GM23338 (cell line): ENCODE measurements at places on chromosomes 16 and 17.

- no peak overlapping the region for H3K4me3 ChIP-seq
- no peaks in the 10 kb centered on the region for H3K36me3 ChIP-seq
- H3K27ac ChIP-seq = no peak overlapping the region
- H3K27me3 ChIP-seq = no peaks in the 10 kb centered on the region
Measured at GRCh38 chr17:40554646-40555295, 10.5 kb downstream of the CCR7 start.

DNA sequence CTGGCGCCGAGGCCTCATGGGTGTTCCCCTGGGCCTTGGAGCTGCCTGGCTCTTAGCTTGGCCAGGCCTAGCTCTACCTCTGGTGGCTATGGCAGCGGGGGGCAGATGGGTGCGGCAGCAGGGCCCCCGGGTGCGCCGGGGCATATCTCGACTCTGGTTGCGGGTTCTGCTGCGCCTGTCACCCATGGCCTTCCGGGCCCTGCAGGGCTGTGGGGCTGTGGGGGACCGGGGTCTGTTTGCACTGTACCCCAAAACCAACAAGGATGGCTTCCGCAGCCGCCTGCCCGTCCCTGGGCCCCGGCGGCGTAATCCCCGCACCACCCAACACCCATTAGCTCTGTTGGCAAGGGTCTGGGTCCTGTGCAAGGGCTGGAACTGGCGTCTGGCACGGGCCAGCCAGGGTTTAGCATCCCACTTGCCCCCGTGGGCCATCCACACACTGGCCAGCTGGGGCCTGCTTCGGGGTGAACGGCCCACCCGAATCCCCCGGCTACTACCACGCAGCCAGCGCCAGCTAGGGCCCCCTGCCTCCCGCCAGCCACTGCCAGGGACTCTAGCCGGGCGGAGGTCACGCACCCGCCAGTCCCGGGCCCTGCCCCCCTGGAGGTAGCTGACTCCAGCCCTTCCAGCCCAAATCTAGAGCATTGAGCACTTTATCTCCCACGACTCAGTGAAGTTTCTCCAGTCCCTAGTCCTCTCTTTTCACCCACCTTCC is 7.9 kb downstream of the HIRIP3 start:
- H3K4me3 ChIP-seq = no peak overlapping the region
- no peak for DNase-seq
- H3K27me3 ChIP-seq = no peaks in the 10 kb centered on the region
- no peaks in the 10 kb centered on the region for H3K4me1 ChIP-seq
- peaks cover 12% of the 10 kb centered on the region for H3K36me3 ChIP-seq
- no peak overlapping the region for H3K27ac ChIP-seq

DNA sequence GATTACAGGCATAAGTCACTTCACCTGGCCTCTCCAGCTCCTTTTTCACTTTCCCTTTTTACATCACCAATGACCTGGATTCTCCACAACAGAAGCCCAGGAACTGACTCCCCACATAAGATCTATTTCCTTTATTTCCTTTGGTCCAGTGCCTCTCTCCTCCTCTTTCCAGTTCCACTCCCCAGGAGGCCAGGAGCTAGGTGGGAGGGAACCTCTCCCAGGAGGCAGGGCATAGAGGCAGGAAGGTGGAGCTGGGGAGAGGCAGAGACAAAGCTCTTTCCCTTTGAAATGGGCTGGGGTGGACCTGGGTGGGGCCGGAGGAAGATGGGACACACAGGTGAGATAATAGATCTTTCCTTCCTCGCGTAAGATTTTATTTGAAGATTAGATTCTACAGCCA is 318.3 kb upstream of the TNRC6C start:
- H3K27ac ChIP-seq = no peak overlapping the region
- peaks cover 14% of the 10 kb centered on the region; the same call in 1 of the 2 replicates for H3K4me1 ChIP-seq

GRCh38 chr17:4534515-4534914 is 20.7 kb downstream of the MYBBP1A start:
- no peak overlapping the region for H3K4me3 ChIP-seq
- no peak for DNase-seq
- H3K4me1 ChIP-seq = peaks cover 7% of the 10 kb centered on the region; the same call in 1 of the 2 replicates
- H3K27ac ChIP-seq = no peak overlapping the region
- H3K27me3 ChIP-seq = peaks cover 26% of the 10 kb centered on the region

DNA sequence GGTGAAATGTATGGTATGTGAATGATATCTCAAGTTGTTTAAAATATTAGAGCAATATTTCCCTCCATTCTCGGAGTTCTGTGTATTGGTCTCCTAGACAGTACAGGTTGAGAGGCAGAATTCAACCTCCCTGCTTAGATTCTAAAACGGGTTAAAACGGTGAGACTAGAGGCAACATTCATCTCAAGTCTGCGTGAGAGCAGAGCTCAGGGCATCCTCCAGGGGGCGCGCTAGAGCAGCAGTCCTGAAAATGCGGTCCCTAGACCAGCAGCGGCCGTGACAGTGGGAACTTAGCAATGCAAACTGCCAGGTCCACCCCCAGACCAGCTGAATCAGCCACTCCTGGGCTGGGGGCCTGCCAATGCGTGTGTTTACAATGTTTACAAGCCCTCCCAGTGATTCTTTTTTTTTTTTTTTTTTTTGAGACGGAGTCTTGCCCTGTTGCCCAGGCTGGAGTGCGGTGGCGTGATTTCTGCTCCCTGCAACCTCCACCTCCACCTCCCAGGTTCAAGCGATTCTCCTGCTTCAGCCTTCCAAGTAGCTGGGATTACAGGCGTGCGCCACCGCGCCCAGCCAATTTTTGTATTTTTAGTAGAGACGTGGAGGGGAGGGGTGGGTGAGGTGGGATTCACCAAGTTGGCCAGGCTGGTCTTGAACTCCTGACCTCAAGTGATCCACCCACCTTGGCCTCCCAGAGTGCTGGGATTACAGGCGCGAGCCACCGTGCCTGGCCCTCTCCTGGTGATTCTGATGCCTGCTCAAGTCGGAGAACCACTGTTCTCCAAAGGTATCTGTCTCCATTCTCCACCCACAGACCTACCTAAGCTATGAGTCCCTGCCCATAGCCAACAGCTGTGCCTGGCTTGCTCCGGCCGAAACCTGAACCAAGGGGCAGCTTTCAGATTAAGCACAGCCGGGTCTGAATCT is 24.2 kb downstream of the KLHL36 start:
- no peak overlapping the region for H3K4me3 ChIP-seq
- peaks cover 15% of the 10 kb centered on the region for H3K4me1 ChIP-seq
- DNase-seq = peak; percentile 87
- no peak overlapping the region for H3K27ac ChIP-seq
- no peaks in the 10 kb centered on the region for H3K36me3 ChIP-seq
- H3K27me3 ChIP-seq = no peaks in the 10 kb centered on the region

- H3K27ac ChIP-seq = peak overlapping the region; percentile 66; the same call in 1 of the 2 replicates
- H3K4me1 ChIP-seq = peaks cover 29% of the 10 kb centered on the region
- H3K27me3 ChIP-seq = no peaks in the 10 kb centered on the region; the same call in 1 of the 2 replicates
- DNase-seq = peak; percentile 75
- H3K36me3 ChIP-seq = no peaks in the 10 kb centered on the region
Measured at GRCh38 chr17:63697341-63698286, 2.3 kb downstream of the LIMD2 start.

DNA sequence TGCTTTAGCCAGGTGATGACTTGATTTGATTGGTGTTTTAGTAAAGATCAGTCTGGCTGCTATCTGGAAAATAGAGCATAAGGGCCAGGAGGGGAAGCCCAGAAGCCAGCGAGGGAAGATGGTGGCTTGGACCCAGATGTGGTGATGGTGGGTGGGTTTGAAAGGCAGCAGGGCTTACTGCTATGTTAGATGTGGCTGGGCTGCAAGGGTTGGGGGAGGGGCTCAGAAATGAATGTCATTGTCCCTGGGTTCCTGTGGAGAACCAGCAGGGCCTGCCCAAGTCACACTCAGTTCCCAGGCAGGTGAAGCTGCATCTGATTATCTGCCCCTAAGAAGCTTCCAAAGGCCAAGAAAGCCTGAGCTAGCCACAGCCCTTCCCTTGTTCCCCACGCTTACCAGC is 71.7 kb upstream of the BRD7 start:
- H3K36me3 ChIP-seq = 0 out of 2 replicates have a peak, but pooled peaks cover 6% of the 10 kb centered on the region
- H3K27me3 ChIP-seq = no peaks in the 10 kb centered on the region
- no peaks in the 10 kb centered on the region for H3K4me1 ChIP-seq
- no peak overlapping the region for H3K27ac ChIP-seq
- no peak for DNase-seq

DNA sequence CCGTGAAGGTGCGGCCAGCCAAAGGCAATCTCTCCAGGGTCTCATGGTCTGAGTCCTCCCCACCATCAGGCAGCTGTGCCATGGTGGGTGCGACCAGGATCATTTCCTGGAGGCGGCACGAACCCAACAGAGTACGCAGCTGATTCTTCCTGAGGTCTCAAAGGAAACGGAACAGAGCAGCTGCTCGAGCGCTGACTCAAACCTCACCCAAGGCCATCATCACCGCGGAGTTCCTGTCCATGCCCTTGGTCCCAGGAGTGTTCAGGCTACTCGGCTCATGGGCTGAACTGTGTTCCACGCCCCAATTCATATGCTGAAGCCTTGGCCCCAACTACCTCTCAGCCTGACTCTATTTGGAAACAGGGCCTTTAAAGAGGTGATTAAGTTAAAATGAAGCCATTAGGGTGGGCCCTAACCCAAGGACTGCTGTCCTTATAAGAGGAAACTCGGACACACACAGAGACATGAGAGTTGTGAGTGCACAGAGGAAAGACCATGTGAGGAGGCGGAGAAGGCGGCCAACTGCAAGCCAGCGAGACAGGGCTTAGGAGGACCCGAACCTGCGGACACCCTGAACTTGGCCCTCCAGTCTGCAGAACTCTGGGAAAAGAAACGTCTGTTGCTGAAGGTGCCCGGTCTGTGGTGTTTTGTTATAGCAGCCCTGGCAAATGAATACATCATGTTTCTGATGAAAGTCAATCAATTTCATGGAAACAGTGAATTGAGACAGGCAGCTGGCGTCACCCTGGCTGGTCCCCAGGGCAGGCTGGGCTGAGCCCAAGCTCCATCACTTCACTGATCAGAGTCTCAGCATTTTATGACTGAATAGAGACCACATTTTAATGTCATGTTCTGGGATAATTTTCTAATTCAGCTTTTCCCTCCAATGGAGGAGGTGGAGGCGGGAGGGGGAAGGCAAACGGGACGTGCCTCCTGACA is 13.7 kb downstream of the MXRA7 start:
- peaks cover 34% of the 10 kb centered on the region for H3K4me1 ChIP-seq
- no peaks in the 10 kb centered on the region for H3K36me3 ChIP-seq

GRCh38 chr17:4607773-4608187 is 23.5 kb downstream of the SMTNL2 start:
- no peaks in the 10 kb centered on the region for H3K4me1 ChIP-seq
- no peaks in the 10 kb centered on the region for H3K27me3 ChIP-seq
- no peak overlapping the region for H3K4me3 ChIP-seq
- H3K36me3 ChIP-seq = no peaks in the 10 kb centered on the region
- no peak overlapping the region for H3K27ac ChIP-seq

DNA sequence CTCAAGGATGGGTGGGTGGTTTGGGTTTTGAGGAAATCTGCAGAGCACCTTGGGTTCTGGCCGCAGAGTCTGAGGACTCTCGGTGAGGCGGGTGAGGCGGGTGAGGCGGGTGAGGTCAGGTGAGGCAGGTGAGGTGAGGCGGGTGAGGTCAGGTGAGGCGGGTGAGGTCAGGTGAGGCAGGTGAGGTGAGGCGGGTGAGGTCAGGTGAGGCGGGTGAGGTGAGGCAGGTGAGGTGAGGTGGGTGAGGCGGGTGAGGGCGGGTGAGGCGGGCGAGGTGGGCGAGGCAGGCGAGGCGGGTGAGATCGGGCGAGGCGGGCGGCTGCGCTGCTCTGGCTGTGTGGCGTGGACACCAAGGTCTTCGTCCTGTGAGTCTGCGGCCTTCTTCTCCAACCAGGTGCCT is 24.1 kb upstream of the RPL13 start:
- DNase-seq = no peak
- no peaks in the 10 kb centered on the region for H3K4me1 ChIP-seq
- peaks cover 37% of the 10 kb centered on the region for H3K36me3 ChIP-seq

DNA sequence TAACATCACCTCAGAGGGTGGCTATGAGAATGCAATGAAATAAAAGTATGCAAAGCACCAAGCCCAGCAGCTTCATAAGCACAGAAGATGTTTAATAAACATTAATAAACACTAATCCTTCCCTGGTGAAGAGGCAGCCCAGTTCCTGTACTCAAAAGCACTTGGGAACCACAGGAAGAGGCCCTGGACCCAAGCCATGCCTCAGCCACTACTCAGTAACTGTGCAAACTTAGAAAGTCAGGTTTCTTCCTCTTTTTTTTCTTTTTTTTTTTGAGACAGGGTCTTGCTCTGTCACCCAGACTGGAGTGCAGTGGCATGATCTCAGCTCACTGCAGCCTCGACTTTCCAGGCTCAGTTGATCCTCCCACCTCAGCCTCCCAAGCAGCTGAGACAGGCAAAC is 5.3 kb downstream of the ARHGAP17 start:
- H3K36me3 ChIP-seq = no peaks in the 10 kb centered on the region
- peaks cover 7% of the 10 kb centered on the region; the same call in 1 of the 2 replicates for H3K4me1 ChIP-seq
- no peak overlapping the region for H3K4me3 ChIP-seq

- H3K4me3 ChIP-seq = peak overlapping the region; percentile 34
- no peaks in the 10 kb centered on the region for H3K27me3 ChIP-seq
- no peaks in the 10 kb centered on the region for H3K36me3 ChIP-seq
Measured at GRCh38 chr16:11328172-11329070, 16.8 kb upstream of the RMI2 start.

GRCh38 chr16:89861648-89862047 is 11.7 kb upstream of the TCF25 start:
- no peak for DNase-seq
- no peak overlapping the region for H3K27ac ChIP-seq
- no peaks in the 10 kb centered on the region for H3K36me3 ChIP-seq
- no peaks in the 10 kb centered on the region for H3K27me3 ChIP-seq
- no peak overlapping the region for H3K4me3 ChIP-seq
- no peaks in the 10 kb centered on the region for H3K4me1 ChIP-seq

DNA sequence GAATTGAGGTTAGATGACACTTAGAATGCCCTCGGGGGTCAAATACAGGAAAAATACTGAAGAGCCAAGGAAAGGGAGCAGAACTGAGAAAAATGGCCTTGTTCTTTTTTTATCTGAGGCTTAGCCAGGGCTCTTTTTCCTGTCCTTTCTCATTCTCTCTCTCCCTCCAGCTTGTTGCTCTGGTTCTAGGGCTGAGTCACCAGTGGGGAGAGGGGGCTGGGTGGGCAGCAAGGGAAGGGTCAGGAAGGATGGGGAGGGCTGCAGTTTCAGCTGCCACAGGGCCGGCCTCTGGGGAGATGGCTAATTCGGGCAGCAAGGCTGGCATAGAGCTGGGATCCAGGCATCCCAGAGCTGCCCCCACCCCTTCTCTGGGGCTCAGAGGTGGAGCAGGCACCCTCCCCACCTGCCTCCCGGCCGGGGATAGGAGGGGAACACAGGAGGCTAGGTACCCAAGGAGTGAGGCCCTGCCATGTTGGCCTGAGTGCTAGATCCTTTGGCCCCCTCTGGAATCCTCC is 3.9 kb downstream of the ITGA3 start:
- H3K4me1 ChIP-seq = peaks cover 6% of the 10 kb centered on the region; the same call in 1 of the 2 replicates
- no peaks in the 10 kb centered on the region for H3K36me3 ChIP-seq
- DNase-seq = no peak
- H3K27me3 ChIP-seq = peaks cover 19% of the 10 kb centered on the region
- no peak overlapping the region for H3K4me3 ChIP-seq
- H3K27ac ChIP-seq = no peak overlapping the region
